CD8-positive, alpha-beta T cell (primary cell): ENCODE measurements at places on chromosomes 6 and 20. TPM values are rescaled to one million over a fixed set of nuclear protein-coding genes. Genes with fewer than 3 reads are reported as not detected.

BNIP5 gene
- not detected for total RNA-seq

TGM3 gene
- total RNA-seq, result not detected

DNA sequence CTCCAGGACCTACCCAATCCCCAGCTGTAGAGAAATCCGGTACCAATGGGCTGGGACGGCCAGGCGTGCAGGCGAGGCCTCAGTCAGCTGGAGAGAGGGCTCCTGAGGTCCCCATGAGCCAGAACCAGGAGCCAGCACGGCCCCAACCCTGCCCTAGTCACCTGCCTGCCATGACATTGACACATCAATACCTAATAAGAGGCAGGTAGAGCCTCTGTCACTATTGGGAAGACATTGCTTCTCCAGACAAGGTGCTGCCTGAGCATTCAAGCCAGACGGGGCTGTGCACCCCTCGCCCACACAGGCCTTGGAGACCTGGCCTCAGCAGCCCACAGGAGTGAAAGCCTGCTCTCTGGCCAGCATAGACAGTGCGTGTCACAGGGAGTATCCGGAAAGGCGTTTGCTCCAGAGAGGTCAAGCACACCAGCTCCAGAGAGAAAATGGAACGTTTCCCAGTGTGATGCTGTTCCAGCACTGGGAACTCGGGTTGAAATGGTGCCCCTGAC, 3.5 kb downstream of the DLL1 start:
- DNase-seq, result no peak

DNA sequence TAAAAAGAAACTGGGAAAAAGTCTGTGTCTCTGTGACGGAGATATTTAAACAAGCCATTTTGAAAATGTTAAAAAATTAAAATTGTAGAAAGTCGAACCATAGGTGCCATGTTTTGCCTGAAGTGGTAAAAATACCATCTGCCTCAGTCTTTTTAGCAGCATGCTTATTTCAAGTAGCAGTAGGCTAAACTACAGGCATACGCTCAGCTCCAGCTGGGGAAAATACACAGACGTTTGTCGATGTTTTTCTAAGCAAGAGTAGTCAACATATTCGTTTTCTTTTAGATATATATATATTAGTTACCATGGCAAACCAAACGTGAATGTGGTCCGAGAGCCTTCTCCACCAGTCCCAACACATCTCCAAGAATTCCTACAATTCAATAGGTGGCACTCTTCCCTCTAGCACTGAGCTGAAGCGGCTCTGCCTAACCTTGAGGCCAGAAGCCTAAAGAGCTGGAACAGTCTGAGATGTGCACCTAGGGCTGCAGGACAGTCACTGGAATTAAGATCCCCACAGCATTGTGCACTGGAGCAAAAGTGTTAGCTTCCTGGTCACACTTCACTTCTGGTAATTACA, 70.2 kb upstream of the BEND3 start:
- no peak for DNase-seq

DNA sequence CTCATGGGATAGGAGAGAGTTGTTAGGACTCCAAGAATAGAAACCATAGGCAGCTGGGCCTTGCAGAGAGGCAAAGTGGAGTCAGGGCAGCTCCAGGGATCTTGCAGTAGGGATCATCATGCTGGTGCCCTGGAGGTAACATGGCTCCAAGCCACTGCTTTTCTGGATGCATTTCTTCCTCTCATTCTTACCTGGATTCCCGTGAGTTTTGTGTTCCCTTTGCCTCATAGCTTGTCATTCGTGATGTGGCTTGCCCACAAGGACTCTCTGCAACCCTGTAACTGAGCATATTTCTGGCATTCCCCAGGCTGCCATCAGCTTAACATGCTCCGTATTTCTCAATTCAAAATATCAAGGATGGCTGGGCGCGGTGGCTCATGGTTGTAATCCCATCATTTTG, 5.3 kb downstream of the NHLRC1 start:
- DNase-seq, result no peak

GRCh38 chr6:25215881-25216280, 63.3 kb upstream of the CARMIL1 start:
- DNase-seq, result no peak
